ENCODE measurements at places on chromosomes 7 and 10.

DNA sequence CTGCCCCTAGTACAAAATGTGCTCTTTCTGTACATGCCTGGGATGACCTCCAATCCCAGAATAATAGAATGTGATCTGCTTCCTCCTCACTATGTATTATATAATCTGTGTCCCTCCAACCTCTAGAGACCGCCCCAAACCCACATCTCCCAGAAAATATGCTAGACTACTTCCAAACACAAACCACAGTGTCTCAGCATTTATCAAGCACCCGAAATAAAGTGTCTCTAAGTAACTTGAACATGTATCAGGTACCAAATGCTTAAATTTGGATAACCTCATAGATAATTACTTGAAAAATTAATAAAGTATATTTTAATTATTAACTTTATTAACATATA, 16.1 kb downstream of the LYZL1 start:
- no peak for DNase-seq

- DNase-seq: no peak
Measured at GRCh38 chr7:117210397-117210796, 112.5 kb downstream of the WNT2 start.

- DNase-seq: no peak
Measured at GRCh38 chr10:89525556-89525955, 9.8 kb downstream of the SLC16A12 start.

DNA sequence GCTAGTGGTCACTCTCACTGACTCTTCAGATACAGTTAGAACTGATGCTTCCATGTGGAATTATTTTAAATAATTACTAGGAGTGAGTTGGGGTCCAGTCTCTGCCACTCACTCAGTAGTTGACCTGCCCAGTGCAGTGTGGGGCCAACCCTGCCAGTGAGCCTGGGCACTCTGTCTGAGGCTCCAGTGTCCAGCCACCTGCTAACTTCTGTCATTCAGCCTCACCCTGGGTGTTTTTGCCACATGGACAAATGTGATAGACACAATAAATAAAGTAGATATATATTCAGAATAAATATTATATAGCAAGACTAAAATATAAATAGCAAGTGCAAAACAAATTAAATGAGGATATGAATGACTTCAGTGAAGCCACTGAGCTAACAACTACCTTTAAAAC, 7.2 kb downstream of the INSYN2A start:
- no peak for DNase-seq

DNA sequence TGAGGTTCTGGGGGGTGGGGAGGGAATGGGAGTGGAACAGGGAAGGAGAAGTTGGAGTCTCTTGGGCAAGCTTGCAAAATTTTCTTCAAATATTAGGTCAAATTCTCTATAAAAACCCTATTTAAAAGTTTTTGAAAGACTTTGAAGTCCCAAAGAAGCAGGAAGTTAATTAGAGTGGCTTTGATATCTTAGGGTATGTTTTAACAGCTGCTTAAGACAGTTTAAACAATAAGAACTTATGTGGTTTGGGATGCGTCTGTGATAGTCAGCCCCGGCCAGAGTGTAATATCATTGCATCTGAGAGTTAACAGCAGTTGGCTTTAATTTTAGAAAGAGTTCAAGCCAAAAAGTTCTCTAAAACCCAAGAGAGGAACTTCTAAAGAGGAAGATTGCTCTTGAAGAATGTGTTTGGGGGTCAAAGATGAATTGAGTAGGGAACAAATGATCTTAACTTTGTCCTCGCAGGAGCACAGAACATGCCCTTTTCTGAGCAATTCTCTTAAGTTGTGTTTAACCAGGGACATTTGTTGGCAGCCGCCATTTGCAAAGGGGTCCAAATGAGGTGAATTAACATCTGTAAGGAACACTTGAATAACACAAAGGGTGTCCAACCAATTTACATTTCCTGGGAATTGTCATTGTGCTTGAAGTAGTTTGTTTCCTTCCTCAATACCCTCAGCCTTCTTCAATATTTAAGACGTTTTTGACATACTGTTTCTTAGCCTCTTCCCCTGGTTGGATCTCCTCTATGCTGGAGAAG, 182.4 kb downstream of the PTEN start:
- DNase-seq: no peak

Measured in LoVo (cell line).